ENCODE measurements at places on chromosomes 2 and 18.
A peak's percentile ranks its signal among the peaks of the same experiment; 100 is the strongest.

DNA sequence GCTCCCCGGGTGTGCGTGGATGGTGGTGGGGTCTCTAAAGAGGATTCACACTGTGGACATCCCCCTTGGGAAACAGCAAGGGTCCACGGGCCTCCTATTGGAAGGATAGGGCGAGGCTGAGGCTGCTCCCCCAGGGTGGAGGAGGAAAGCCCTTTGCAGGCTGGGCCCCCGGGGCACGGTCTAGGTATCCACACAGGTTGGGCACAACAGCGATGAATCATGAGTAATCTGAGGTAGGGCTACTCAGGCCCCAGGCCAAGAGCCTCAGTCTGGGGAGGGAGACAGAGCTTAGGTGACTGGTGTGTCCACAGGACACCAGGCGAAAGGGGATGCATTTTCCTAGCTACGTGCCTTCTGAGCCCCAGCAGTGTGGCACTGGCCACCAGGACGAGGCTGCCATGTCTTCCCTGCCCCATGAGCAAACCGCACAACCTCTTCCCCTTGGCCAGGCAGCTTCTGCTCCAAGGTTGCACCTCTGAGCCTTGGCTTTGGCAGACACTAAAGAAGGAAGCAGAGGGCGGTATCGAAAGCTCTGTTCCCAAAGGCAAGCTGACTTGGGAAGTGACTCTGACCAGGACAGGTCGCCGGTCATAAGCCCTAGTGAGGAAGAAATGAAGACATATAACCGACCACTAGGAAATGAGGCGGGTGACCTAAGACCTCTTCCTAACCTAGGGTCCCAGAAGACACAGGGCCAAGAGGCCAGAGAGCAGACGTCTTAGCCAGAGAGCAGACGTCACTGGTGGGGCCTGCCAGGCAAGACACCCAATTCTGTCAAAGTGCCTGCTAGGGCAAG is 14.6 kb upstream of the SEMA4C start:
- DNase-seq, result no peak

GRCh38 chr2:19123556-19123955 is 234.9 kb downstream of the OSR1 start:
- DNase-seq, result no peak

GRCh38 chr2:85939131-85939530 is 50.3 kb upstream of the ST3GAL5 start:
- no peak for DNase-seq

DNA sequence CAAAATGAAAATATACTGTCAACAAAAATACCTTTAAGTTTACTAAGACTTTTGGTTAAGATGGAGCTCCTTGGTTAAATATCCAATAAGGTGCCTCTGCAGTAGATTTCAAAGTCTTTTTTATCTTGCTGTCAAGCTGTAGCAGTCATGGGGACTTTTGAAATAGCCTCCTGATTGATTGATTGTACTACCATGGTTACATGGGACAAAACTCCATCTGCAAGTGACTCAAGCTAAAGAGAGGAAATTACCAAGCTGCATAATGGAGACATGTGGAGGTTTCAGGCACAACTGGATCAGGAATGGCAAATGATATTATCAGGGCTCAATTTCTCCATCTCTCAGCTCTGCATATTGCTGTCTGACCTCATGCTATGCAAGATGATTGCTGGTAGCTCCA is 73.4 kb upstream of the ST8SIA3 start:
- no peak for DNase-seq

DNA sequence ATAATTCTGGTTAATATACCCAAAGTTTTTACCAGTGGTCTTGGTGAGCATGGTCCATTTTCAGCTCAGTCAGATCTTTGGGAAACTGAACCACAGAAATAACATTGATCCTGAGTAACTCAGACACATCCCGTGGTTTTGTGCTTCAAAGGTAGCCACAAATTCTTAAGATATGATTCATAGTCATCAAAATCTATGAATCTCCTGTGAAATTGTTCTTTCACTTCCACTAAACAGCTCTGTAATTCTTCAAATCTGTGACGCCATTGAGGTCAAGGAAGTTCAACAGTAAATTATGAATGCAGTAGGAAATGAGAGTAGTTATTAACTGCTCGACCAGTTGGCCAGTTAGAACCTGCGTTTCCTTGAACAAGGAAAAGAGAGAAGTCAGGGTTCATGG is 147.3 kb downstream of the IRS1 start:
- no peak for DNase-seq

DNA sequence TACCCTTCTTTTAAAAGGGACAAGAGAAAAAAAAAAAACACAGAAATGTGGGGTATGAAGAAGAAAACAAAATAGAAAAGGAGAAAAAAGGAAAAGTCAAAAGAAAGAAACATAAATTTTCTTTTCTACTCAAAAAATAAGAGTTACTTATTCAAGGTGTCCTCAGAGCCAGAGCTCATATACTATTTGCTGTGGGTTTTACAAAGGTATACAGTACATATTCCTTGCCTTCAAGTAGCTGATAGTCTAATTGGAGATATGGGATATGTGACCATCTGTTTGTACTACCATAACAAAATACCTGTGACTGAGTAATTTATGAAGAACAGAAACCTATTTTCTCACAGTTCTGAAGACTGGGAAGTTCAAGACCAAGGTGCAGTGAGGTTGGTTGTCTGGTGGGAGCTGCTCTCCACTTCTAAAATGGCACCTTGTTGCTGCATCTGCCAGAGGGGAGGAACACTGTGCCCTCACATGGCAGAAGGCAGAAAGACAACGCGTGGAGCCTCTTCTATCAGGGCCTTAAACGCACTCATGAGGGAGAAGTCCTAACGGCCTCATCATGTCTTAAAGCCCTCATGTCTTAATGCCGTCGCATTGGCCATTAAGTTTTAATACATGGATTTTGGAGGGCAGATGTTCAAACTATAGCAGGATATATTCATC is 33.9 kb downstream of the NBAS start:
- DNase-seq, result no peak

GRCh38 chr2:190060626-190061025 is 1.9 kb downstream of the MSTN start:
- no peak for DNase-seq

DNA sequence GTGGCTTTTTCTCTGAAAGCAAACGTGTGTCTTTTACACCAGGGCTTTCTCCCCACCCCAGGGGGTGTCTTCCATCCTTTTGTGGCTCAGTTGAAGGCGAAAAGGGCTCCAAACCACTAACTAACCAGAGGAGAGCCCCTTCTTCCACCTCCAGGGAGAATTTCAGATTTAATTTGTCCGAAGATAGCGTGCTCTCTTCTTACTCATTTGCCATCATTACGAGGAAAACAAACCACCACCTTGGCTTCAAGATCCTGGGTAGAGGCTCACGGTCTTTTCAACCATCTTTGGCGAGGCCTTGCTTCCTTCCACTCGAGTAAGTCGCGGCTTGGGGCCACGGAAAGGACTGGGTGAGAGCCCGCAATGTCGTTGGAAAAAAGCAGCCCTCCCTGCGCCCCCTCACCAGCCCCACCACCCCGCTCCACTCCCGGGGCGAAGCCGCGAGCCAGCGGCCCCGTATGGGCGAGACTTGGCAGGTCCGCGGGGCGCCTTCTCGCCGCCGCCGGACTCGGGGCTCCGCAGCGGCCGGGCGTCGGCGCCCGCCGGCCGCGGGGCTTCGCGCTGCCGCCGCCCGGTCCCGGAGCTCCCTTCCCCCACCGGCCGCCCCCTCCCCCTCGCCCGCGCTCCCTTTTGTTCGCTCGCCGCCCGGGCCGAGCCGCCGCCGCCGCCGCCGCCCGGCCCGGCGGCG is 1.7 kb upstream of the ZNF532 start:
- peak; percentile 58 for DNase-seq

DNA sequence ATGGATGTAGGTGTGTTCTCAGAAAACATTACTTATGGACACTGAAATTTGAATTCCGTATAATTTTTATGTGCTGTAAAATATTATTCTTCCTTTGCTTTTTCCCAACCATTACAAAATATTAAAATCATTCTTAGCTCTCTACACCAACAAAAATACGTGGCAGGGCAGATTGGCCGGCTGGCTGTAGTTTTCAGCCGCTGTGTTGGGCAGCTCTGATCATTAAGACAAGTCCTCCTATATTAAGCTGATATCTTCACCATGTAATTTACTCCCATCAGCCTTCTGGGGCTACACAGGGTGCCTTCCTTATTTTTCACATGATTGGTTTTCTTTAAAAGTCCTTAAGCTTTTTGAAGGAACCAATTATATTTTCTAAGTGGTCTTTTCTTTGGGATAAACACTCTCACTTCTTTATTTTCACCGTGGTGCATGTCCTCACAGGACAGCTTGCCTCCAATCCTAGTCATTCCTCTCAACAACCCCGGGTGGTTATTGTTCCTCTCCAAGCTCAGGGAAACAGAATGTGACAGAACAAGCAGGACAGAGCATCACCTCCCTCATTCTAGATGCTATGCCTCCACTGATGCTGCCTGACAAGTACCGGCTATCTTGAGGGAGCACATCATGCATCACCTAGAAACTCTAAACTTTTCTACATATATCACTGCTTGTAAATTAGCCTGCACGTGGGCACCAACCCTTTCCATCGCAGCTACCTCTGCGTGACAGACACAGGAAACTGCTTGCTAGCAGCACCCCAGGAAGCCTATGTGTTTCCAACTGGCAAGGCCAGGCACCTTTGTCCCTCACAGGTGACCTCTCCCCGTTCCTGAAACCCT is 362.3 kb downstream of the MYCN start:
- no peak for DNase-seq

GRCh38 chr2:3490191-3491170 is 28.9 kb downstream of the ADI1 start:
- DNase-seq, result no peak

GRCh38 chr2:240043279-240043989 is 9.9 kb downstream of the OR6B3 start:
- DNase-seq, result no peak

- DNase-seq, result no peak
Measured at GRCh38 chr2:232896720-232897597, 26.9 kb downstream of the SNORC start.

- DNase-seq, result no peak
Measured at GRCh38 chr2:198033626-198034025, 229.2 kb downstream of the PLCL1 start.
